Dermis blood vessel endothelial cell (primary cell): ENCODE measurements at places on chromosomes 1 and 21. TPM values are rescaled to one million over a fixed set of nuclear protein-coding genes. Genes with fewer than 3 reads are reported as not detected.

SCYL3 gene
- 8.3 and 11.6 TPM in 2 replicates for total RNA-seq

TPTE gene
- total RNA-seq: not detected in 2 replicates

RHD gene
- 0.09 and 0.34 TPM in 2 replicates for total RNA-seq

ANGPTL7 gene
- not detected in 2 replicates for total RNA-seq

AHDC1 gene
- total RNA-seq: 7.1 and 16.0 TPM in 2 replicates

PSEN2 gene
- total RNA-seq: 45.8 and 53.9 TPM in 2 replicates
